ENCODE measurements at places on chromosomes 7 and 10.
A peak's percentile ranks its signal among the peaks of the same experiment; 100 is the strongest.

GRCh38 chr10:11209830-11210181 is 192.1 kb downstream of the CELF2 start:
- H3K27ac ChIP-seq = no peak overlapping the region
- no peak overlapping the region for H3K4me3 ChIP-seq
- peaks cover 28% of the 10 kb centered on the region for H3K4me1 ChIP-seq
- H3K36me3 ChIP-seq = no peaks in the 10 kb centered on the region
- DNase-seq = no peak

DNA sequence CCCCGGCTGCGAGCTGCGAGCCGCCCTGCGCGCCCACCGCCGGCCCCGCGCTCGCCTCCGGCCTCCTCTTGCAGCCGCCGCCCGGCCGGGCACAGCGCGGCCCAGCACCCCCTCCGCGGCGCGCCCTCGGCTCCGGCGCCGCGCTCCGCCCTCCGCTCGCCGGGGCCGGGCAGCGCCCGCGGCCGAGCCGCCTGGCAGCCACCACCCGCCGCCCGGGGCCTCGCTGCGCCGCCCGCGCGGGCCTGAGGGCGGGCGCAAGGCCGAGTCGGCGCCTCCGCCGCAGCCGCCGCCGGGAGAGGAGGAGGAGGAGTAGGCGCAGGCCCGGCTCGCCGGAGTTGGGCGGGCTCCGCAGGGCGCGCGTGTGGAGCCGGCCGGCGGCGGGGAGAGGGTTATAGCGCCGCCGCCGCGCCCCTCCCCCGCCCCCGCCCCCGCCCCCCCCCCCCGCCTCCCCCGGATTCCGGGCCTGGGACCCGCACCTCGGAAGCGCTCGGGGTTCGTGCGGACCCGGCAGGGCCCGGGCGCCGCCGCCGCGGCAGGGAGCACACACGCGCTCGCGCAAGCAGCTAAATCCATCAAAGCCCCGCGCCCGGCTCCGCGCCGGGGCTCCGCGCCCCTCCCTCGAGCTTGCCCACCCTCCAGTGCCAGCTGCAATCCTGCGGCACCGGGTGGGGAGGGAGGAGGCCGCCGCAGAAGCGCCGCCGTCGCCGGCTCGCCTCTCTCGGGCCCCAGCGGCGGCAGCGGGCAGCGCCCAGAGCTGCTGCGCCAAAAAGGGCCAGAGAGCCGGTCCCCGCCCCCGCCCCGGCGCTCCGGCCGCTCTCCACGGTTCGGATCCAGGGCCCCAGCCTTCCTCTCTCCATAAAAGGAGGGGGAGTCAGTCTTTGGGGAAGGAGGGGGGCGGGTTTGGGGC is at the start of gene PDGFA:
TSS of gene PDGFA (minus strand) at position 363 of the 907 bp plus-strand sequence. CDS start 845 bp downstream, outside the sequence.
- H3K27me3 ChIP-seq = peaks cover 37% of the 10 kb centered on the region
- H3K4me3 ChIP-seq = peak within 1 kb of the TSS; percentile 89
- H3K27ac ChIP-seq = peak within 1 kb of the TSS; percentile 90

- peak overlapping the region; percentile 87 for H3K4me3 ChIP-seq
- H3K27me3 ChIP-seq = no peaks in the 10 kb centered on the region
- no peak for DNase-seq
- H3K4me1 ChIP-seq = peaks cover 25% of the 10 kb centered on the region
- peaks cover 10% of the 10 kb centered on the region for H3K36me3 ChIP-seq
Observed at GRCh38 chr7:1505731-1506550, 1.8 kb upstream of the INTS1 start.

GRCh38 chr7:142172932-142173331 is 61.4 kb downstream of the MGAM2 start:
- H3K27ac ChIP-seq = no peak overlapping the region
- DNase-seq = no peak
- no peaks in the 10 kb centered on the region for H3K4me1 ChIP-seq
- H3K36me3 ChIP-seq = no peaks in the 10 kb centered on the region
- H3K27me3 ChIP-seq = no peaks in the 10 kb centered on the region

DNA sequence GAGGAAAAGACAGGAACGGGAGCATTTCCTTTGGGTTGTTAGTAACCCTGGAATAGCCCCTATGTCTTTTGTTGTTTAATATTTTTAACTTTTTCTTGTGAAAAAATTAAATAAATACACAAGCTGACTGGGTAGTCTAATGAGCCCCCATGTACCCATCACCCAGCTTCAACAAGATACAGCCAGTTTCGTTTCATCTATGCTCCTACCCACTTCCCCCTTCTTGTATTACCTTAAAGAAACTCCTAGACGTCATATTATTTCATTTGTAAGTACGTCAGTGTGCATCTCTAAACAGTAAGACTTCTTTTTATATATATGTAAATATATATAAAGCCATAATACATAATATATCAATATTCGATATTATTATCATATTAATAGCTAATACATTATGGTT is 42.8 kb upstream of the NUB1 start:
- H3K36me3 ChIP-seq = no peaks in the 10 kb centered on the region
- H3K27me3 ChIP-seq = peaks cover 52% of the 10 kb centered on the region
- no peak overlapping the region for H3K4me3 ChIP-seq
- DNase-seq = no peak

DNA sequence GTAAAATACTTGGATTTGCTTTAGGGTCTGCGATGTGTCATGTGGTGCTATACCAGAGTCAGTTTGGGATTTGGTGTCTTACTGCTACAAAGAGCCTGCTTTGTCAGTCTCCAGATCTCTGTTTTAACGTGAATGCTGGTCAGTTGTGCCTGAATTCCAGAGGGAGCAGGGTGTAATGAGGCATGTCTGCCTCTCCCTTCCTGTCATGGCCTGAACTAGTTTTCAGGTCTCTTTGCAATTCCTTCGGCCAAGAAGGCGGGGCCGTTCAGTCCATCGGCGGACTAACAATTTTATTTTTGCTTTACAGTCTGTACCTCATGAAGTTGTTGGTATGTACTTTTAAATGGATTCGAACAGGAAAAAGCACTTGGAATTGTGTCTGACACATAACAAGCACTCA is 465.1 kb upstream of the ADARB2 start:
- H3K4me1 ChIP-seq = peaks cover 28% of the 10 kb centered on the region
- no peak overlapping the region for H3K4me3 ChIP-seq
- no peaks in the 10 kb centered on the region for H3K36me3 ChIP-seq
- H3K27ac ChIP-seq = no peak overlapping the region

- H3K36me3 ChIP-seq = peaks cover 29% of the 10 kb centered on the region
- DNase-seq = no peak
- H3K4me1 ChIP-seq = peaks cover 74% of the 10 kb centered on the region
- no peaks in the 10 kb centered on the region for H3K27me3 ChIP-seq
- H3K4me3 ChIP-seq = no peak overlapping the region
Observed at GRCh38 chr7:80779456-80779855, 139.4 kb downstream of the SEMA3C start.

GRCh38 chr7:37039131-37039749 is 314.9 kb upstream of the AOAH start:
- no peak overlapping the region for H3K27ac ChIP-seq
- H3K36me3 ChIP-seq = no peaks in the 10 kb centered on the region
- no peaks in the 10 kb centered on the region for H3K4me1 ChIP-seq
- H3K4me3 ChIP-seq = no peak overlapping the region
- DNase-seq = no peak
- no peaks in the 10 kb centered on the region for H3K27me3 ChIP-seq

DNA sequence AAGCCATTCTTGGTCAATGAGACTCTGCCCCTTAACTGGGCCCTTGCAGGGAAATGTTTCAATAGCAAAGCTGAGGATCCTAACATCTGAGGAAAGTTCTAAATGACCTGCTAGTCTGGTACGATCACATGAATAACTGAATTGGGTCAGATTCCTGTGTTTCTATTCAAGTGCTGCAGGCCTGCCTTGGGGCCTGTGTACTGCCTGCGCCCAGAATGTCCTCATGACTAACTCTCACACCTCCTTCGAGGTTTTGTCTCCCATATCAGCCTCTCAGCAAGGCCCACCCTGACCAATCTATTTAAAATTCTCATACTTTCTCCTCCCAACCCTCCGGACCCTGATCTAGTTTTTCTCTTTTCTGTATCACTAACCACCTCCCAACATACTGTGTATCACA is 4.4 kb downstream of the JAZF1 start:
- DNase-seq = no peak
- no peak overlapping the region for H3K4me3 ChIP-seq
- peaks cover 5% of the 10 kb centered on the region for H3K27me3 ChIP-seq
- no peaks in the 10 kb centered on the region for H3K36me3 ChIP-seq
- H3K27ac ChIP-seq = no peak overlapping the region

- peak overlapping the region; percentile 54 for H3K27ac ChIP-seq
- no peak for DNase-seq
- H3K27me3 ChIP-seq = no peaks in the 10 kb centered on the region
- H3K36me3 ChIP-seq = peaks cover 32% of the 10 kb centered on the region
Observed at GRCh38 chr10:109861081-109861480, 62.2 kb downstream of the XPNPEP1 start.

DNA sequence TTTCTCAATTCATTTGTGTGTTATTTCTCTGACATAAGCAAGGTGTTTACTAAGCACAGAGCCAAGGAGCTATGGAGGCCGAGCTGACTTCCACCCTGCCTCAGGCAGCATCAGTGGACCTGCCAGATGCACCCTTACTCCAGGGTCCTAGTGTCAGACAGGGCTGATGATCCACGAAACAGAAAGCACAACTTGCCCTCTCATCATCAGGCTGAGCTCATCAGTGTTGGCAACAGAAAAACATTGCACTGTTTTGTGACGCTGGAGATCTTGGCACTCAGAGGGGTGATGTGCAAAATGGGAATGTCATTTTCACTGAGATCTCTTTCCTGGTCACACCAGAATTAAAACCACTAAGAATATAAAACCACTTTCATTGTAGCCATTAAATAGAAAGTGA is 201.8 kb downstream of the GLI3 start:
- peaks cover 4% of the 10 kb centered on the region for H3K4me1 ChIP-seq
- H3K27ac ChIP-seq = no peak overlapping the region
- H3K4me3 ChIP-seq = no peak overlapping the region
- H3K27me3 ChIP-seq = no peaks in the 10 kb centered on the region

- H3K36me3 ChIP-seq = no peaks in the 10 kb centered on the region
- DNase-seq = no peak
- no peak overlapping the region for H3K27ac ChIP-seq
- no peak overlapping the region for H3K4me3 ChIP-seq
- peaks cover 39% of the 10 kb centered on the region for H3K4me1 ChIP-seq
- no peaks in the 10 kb centered on the region for H3K27me3 ChIP-seq
Observed at GRCh38 chr7:69622014-69622835, 23.9 kb downstream of the AUTS2 start.

GRCh38 chr7:106177300-106177690 is 65.2 kb upstream of the SYPL1 start:
- H3K4me3 ChIP-seq = no peak overlapping the region
- peaks cover 6% of the 10 kb centered on the region for H3K4me1 ChIP-seq
- no peaks in the 10 kb centered on the region for H3K36me3 ChIP-seq
- DNase-seq = no peak

GRCh38 chr10:110842326-110842904 is 29.3 kb upstream of the PDCD4 start:
- peaks cover 22% of the 10 kb centered on the region for H3K4me1 ChIP-seq
- H3K27me3 ChIP-seq = no peaks in the 10 kb centered on the region
- DNase-seq = no peak
- H3K4me3 ChIP-seq = no peak overlapping the region
- H3K36me3 ChIP-seq = peaks cover 13% of the 10 kb centered on the region

DNA sequence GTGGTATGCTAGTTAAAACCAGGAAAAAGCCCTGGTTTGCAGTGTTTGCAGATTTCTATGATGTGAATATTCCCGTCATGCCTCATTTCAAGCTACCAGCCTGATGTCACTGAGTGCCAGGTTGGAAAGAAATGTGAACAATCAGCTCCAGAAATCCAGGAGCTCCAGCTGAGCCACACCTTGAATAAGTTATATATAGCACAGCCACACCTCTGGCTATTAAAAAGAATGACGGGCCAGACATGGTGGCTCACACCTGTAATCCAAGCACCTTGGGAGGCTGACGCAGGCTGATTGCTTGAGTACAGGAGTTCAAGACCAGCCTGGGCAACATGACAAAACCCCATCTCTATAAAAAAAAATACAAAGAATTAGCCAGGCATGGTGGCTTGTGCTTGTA is 18.7 kb upstream of the SLF2 start:
- H3K27me3 ChIP-seq = peaks cover 59% of the 10 kb centered on the region
- H3K4me1 ChIP-seq = peaks cover 9% of the 10 kb centered on the region
- H3K27ac ChIP-seq = no peak overlapping the region
- H3K4me3 ChIP-seq = no peak overlapping the region

DNA sequence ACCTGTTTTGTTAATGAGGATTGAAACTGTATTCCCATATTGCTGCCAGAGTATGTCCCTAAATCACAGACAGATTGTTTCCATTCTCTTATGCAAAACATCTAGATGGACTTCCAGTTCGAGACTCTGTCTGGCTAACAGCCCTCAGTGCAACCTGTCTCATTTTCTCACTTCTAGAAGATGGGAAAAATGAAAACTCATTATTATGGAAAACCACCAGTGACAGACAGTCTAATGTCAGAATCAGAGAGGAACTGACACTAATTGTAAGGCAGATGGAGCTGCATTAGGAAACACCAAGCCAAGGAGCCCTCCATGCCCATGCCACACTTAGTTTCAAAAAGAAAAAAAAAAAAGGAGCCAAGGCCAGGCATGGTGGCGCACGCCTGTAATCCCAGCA is 61.6 kb downstream of the NPSR1 start:
- H3K36me3 ChIP-seq = no peaks in the 10 kb centered on the region
- H3K27ac ChIP-seq = no peak overlapping the region
- no peak for DNase-seq
- H3K4me1 ChIP-seq = no peaks in the 10 kb centered on the region

- H3K36me3 ChIP-seq = peaks cover 21% of the 10 kb centered on the region
- H3K27ac ChIP-seq = peak overlapping the region; percentile 88
- no peaks in the 10 kb centered on the region for H3K27me3 ChIP-seq
- no peak for DNase-seq
Observed at GRCh38 chr10:125123476-125124114, 36.8 kb downstream of the CTBP2 start.

- no peaks in the 10 kb centered on the region for H3K36me3 ChIP-seq
- no peak overlapping the region for H3K27ac ChIP-seq
- no peaks in the 10 kb centered on the region for H3K4me1 ChIP-seq
- H3K27me3 ChIP-seq = peaks cover 6% of the 10 kb centered on the region
Observed at GRCh38 chr10:131738396-131738735, 162.4 kb upstream of the PPP2R2D start.

DNA sequence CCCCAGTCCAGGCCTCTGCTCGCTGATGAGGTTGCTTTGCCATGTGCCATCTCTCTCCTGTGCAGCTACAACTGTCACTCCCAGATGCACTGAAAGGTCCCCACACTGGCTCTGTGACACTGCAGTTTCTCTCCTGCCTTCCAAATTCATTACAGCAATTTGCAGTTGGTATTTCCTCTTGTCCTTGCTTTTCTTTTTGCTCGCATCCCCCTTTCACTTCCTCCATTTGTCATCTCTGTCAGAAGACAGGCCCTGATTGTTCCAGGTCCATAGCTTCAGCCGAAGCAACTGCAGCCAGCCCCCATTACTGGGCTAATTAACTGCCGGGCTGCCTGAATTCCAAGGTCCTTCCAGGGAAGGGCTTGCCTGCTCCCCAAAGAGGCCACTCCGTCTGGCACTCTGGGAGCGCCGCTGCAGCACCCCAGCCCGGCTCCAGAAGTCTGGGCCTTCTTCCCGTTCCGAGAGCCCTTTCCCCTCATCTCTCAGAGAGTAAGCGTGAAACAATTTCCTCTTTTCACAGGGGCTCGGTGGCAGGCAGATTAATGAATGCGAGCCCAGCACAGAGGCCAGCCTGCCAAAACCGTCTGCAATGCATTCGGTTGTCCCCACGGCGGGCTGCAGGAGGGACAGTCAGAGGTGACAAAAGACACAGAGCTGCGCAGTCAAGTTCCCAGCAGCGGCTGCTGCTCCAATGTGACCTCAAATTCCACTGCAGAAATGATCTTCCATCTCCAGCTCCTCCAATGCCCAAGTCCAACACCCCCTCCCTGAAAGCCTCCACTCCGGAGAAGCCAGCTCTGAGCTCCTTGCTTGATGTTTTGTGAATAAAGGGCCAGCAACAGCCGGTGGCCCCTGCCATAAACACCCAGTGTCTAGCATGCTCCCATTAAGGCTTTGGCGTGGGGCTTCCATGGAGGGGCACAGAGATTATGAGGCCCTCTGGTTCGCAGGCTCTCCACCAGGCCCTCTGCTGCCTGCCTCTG is 279.4 kb upstream of the HABP2 start:
- H3K36me3 ChIP-seq = peaks cover 2% of the 10 kb centered on the region
- peaks cover 10% of the 10 kb centered on the region for H3K4me1 ChIP-seq
- no peak overlapping the region for H3K4me3 ChIP-seq
